Activated CD8-positive, alpha-beta memory T cell treated with anti-CD3 and anti-CD28 coated beads, Interleukin-2, amount 10 ng/mL, durations not matched to agents 7 days and 5 days (primary cell): ENCODE measurements at places on chromosomes 3 and 15. TPM values are rescaled to one million over a fixed set of nuclear protein-coding genes. Genes with fewer than 3 reads are reported as not detected.

- no peak overlapping the region for H3K27ac ChIP-seq
- no peaks in the 10 kb centered on the region for H3K4me1 ChIP-seq
- no peak overlapping the region for H3K4me3 ChIP-seq
- H3K36me3 ChIP-seq: no peaks in the 10 kb centered on the region
- DNase-seq: no peak
These were observed 282.1 kb downstream of the THSD4 start for GRCh38 chr15:71397377-71397776.

- H3K27me3 ChIP-seq: no peaks in the 10 kb centered on the region
- H3K4me3 ChIP-seq: no peak overlapping the region
- no peak overlapping the region for H3K27ac ChIP-seq
- H3K36me3 ChIP-seq: peaks cover 12% of the 10 kb centered on the region
- DNase-seq: no peak
These were observed 35.0 kb upstream of the BSN start for GRCh38 chr3:49519296-49519695.

DNA sequence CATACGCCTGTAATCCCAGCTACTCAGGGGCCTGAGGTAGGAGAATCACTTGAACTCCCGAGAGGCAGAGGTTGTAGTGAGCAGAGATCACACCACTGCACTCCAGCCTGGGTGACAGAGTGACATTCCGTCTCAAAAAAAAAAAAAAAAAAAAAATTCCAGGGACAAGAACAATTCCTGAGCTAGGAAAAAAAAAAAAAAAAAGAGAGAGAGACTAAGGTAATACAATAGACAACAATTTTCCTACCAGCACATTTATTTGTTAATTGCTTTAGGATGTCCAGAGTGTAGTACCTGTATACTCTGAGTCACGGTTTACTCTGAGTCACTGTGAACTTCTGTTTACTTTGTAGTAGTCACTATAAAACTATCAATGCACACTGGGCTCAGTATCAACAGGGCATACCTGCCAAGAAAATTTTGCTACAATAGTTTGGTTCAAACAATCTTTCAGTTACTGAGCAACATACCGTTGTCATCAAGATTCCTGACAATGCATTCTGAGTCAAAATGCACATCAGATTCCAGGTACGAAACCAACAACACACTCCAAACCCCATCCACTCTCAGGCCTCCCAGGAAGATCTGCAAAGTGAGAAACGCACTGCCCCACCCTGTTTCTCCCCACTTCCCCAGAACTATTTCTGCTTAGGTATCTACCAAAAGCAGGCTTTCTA, 28.3 kb downstream of the IGF2BP2 start:
- no peaks in the 10 kb centered on the region for H3K36me3 ChIP-seq
- H3K4me3 ChIP-seq: no peak overlapping the region
- peaks cover 28% of the 10 kb centered on the region for H3K27me3 ChIP-seq
- peaks cover 6% of the 10 kb centered on the region for H3K4me1 ChIP-seq

DNA sequence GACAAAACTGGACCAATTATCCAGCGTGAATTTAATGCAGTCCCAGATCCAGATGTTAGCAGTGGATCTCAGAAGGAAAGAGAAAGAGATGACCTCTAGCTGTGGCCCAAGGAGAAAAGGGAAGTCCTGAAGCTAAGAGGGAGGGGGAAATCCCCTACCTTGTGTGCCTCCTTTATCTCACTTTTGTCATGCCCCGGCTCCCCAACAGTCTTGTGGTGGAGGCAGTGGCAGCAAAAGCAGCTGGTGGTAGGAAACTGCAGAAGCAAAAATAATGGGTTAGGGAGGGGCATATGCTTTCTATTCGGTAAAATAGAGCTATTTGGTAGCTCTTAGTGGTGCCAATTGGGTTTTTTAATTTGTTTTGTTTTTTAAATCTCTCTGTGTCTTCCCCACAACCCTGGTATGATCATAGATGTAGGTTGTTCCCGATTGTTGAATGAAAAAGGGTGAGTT, 56.5 kb downstream of the MCTP2 start:
- DNase-seq: peak; percentile 87
- peak overlapping the region; percentile 76 for H3K4me3 ChIP-seq

DNA sequence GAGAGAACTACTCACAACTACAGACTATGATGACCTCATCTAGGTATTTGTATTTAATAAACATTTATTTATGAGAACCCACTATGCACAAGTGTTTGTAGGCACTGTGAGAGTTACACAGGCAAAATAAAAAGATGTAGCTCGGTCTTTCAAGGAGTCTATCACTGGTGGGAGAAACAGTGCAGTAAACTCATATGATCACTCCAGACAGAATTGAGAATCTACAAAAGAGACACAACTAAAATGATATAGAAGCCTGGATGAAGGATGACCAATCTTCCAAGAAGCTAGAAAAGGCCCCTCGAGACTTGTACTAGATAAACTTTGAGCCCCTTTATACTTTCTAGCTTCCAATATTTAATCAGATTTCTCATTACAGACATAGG, 70.2 kb upstream of the ZBTB20 start:
- H3K27me3 ChIP-seq: no peaks in the 10 kb centered on the region
- no peak for DNase-seq
- no peaks in the 10 kb centered on the region for H3K36me3 ChIP-seq
- peaks cover 1% of the 10 kb centered on the region for H3K4me1 ChIP-seq
- H3K27ac ChIP-seq: no peak overlapping the region
- H3K4me3 ChIP-seq: no peak overlapping the region

DNA sequence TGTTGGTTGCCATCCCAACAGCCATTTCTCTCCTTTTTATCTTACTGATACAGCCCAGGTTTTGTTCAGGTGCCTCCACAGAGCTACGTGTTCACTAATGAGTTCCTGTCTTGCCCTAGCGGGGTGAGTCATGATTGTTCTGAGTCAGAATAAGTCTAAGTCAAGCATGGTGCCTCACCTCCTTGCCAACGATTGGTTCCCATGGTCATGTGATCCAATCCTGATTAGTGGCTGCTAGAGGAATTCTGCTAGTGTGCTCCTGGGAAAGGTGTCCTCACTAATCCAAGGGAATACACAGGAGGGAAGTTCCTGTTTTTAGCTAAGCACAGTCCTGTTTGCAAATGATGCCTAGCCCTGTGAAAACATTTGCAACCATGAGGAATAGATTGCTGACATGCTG, 99.8 kb downstream of the NSUN3 start:
- no peak overlapping the region for H3K27ac ChIP-seq
- no peak overlapping the region for H3K4me3 ChIP-seq
- DNase-seq: no peak

- H3K4me1 ChIP-seq: no peaks in the 10 kb centered on the region
- no peak overlapping the region for H3K27ac ChIP-seq
- no peaks in the 10 kb centered on the region for H3K27me3 ChIP-seq
- no peaks in the 10 kb centered on the region for H3K36me3 ChIP-seq
- no peak overlapping the region for H3K4me3 ChIP-seq
These were observed 13.6 kb upstream of the UTS2B start for GRCh38 chr3:191343913-191344312.

DNA sequence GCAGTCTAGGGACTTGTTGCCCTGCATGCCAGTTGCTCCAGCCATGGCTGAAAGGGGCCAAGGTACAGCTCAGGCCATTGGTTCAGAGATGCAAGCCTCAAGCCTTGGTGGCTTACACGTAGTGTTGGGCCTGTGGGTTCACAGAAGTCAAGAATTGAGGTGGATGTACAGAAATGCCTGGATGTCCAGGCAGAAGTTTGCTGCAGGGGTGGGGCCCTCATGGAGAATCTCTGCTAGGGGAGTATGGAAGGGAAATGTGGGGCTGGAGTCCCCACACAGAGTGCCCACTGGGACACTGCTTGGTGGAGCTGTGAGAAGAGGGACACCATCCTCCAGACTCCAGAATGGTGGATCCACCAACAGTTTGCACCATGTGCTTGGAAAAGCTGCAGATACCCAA, 10.6 kb upstream of the B3GNT5 start:
- no peak overlapping the region for H3K27ac ChIP-seq
- H3K4me1 ChIP-seq: no peaks in the 10 kb centered on the region
- DNase-seq: no peak
- H3K36me3 ChIP-seq: peaks cover 23% of the 10 kb centered on the region
- H3K27me3 ChIP-seq: no peaks in the 10 kb centered on the region
- H3K4me3 ChIP-seq: no peak overlapping the region

DNA sequence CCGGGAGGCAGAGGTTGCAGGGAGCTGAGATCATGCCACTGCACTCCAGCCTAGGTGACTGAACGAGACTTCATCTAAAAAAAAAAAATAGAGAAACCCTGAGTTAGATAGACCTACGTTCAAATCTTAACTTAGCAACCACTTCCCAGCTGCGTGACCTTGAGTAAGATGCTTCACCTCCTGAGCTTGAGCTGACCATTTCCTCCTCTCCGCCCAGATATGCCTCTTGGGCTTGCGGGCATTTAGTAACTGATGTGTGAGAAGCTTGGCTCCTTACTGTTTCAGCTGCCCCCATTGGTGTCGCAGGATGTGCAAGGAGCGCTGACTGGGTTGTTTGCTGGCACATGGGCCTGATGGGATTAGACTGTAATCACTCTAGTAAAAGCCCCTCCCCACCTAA, 26.9 kb upstream of the ATG7 start:
- H3K27me3 ChIP-seq: peaks cover 4% of the 10 kb centered on the region
- peaks cover 2% of the 10 kb centered on the region for H3K4me1 ChIP-seq
- peaks cover 7% of the 10 kb centered on the region for H3K36me3 ChIP-seq
- no peak for DNase-seq

DNA sequence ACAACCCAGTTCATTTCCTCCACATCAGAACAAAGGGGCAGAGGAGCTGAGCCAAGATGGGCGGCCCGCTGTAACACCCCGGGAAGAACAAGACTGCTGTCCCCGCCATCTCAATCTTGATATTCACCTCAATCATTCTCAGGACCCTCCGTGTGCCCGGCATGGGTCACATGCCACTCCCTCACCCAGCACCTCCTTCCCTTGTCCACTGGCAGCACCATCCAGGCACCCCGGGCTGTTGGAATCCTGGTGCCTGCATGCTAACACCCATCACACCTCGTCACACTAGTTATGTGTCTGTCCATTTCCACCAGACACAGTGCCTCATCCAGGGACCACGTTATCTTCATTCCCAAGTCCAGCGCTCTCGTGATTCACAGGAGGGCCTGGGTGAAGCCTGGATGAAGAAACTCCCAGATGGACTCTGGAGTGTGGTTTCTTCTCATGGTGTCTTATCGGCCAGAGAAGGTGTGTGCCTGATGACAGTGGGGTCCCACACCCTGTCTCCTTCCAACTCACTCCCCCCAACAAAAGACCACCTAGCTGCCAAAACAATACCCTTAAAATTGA, 16.7 kb downstream of the MEGF11 start:
- H3K27me3 ChIP-seq: peaks cover 8% of the 10 kb centered on the region
- H3K27ac ChIP-seq: no peak overlapping the region
- no peaks in the 10 kb centered on the region for H3K4me1 ChIP-seq
- H3K36me3 ChIP-seq: no peaks in the 10 kb centered on the region

DNA sequence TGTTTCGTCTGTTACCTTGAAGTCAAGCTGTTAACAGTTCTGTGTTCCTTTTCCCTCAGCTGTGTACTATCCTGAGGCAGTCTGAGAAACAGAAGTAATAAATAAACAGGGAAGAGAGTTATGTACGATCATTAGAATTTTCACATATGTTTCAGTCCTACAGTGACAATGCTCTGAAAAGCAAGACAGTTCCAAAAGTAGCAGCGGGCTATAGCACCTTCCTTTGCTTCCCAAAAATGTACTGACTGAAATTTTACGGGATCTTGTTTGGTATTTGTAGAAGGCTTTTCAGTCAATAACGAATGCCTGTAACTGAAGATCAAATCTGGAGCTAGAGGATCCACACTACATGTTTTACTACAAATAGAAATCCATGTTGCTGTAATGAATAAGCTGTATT, 428.1 kb downstream of the PYDC2 start:
- H3K27ac ChIP-seq: no peak overlapping the region
- no peaks in the 10 kb centered on the region for H3K4me1 ChIP-seq
- DNase-seq: no peak

GRCh38 chr15:95468820-95469219, 861.7 kb upstream of the NR2F2 start:
- no peaks in the 10 kb centered on the region for H3K36me3 ChIP-seq
- H3K27ac ChIP-seq: no peak overlapping the region
- no peaks in the 10 kb centered on the region for H3K4me1 ChIP-seq
- DNase-seq: no peak
- H3K4me3 ChIP-seq: no peak overlapping the region

DNA sequence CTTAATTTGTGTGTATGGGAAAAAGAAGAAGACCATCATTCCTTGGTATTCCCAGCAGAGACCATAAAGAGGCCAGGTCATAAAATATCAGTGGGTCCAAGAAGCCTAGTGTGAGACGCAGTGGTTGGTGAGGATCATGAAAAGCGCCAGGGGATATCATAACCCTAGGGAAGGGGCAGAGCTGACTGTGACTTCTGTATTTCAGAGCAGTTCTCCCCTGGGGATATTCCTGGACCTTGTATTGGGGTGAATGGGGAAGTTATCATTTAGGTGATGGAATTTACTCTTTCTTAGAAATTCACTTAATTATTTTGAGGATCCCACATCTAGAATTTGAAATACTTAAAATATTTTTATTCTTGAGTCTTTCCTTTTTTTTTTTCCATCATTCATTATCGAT, 34.9 kb upstream of the UMPS start:
- H3K36me3 ChIP-seq: no peaks in the 10 kb centered on the region
- H3K27me3 ChIP-seq: peaks cover 30% of the 10 kb centered on the region
- H3K27ac ChIP-seq: no peak overlapping the region
- no peak for DNase-seq
- H3K4me3 ChIP-seq: no peak overlapping the region

DNA sequence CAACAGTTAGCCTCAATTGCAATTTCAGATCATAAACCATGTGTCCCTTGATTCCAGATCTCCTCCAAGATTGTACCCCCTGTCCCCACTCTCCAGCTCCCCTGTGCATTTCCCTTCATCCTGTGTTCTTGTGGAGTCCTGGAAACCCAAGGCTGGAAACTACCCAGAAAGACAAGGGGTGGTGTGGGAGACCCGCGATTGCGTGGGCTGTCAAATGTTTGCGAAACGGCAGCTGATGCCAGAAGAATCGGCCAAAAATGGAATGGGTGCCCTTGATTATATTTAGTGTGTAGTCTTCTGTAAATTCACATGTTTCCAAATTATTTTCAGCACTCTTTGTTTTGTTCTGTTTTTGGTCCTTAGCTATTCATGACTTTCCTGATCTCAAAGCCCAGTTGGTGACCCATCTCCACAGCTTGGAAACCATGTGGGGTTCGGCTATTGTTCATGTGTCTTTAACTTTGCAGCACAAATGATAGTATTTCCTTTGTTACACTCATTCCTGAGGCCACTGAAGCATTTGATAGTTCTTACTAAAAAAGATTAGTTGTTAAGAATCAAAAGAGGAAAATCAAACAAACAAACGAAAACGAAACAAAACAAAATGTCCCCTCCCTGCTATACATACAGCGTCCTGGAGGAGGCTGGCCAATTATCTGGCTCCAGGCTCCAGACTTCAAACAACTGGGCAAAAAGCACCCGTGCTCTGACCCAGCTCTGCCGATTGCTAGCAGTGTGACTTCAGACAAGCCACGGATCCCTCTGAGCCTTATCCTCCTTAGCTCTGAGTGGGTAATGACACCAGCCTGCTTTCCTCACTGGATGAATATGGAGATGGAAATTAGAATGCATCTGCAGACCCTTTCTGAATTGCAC, 120.9 kb downstream of the CACNA2D3 start:
- H3K4me3 ChIP-seq: no peak overlapping the region
- DNase-seq: no peak
- H3K36me3 ChIP-seq: no peaks in the 10 kb centered on the region
- no peaks in the 10 kb centered on the region for H3K27me3 ChIP-seq
- no peaks in the 10 kb centered on the region for H3K4me1 ChIP-seq
- no peak overlapping the region for H3K27ac ChIP-seq

Gene HRG
- not detected for total RNA-seq

Gene TRMT10C
- total RNA-seq: 24.1 TPM

Gene SST
- not detected for total RNA-seq

Gene POC1A
- total RNA-seq: 29.5 TPM

Gene SMC4
- total RNA-seq: 251 TPM

Gene LYZL4
- not detected for total RNA-seq

Gene CCR1
- total RNA-seq: 55.6 TPM

Gene SCG3
- total RNA-seq: not detected

Gene AMT
- total RNA-seq: 6.9 TPM

Gene GXYLT2
- not detected for total RNA-seq

Gene PLA2G4F
- not detected for total RNA-seq
